ENCODE measurements at places on chromosomes 5 and 9. TPM values are rescaled to one million over a fixed set of nuclear protein-coding genes. Genes with fewer than 3 reads are reported as not detected.

CD72 gene
- total RNA-seq: 2.6 TPM

DNA sequence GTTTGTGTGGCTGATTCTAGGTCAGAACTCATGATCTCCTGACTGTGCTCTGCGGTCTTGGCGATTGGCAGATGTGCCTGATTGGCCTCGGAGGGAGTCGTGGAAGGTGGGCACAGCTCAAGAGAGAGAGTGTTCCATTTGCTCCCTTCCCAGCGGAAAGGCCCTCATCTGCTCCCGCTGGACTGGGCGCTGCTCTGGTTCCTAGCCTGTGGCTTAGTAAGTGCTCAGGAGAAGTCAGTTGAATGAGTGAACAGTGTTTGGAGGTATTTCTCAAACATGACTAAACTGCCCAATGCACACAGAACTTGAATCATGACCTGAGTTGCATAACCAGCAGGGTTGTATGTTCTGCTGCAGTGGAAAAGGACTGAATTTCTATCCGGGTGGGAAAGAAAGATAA lies 120.2 kb upstream of the PITX1 start:
- no peak for DNase-seq

- no peak for DNase-seq
These were observed 147.0 kb downstream of the PSAT1 start for GRCh38 chr9:78443946-78444345.

- no peak for DNase-seq
These were observed 37.0 kb upstream of the CDC42SE2 start for GRCh38 chr5:131226899-131227298.

DNA sequence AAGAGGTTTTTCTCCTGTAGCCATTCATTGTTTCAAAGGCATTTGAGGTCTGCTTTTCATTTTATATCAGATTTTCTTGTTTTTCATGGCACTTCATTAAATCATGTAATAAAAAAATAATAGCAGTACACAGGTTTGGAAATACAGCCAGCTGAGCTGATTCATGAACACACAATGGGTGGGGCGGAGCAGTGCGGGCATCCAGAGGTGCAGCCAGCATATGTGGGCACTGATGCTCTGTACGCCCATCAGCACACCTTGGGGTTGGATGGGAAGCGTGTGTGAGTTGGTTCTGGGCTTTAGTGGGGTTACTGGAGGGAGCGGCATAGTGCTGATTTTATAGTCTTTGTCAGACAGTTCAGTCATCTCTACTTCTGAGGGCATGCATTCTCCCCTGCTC lies 54.2 kb upstream of the IRX4 start:
- no peak for DNase-seq

DNA sequence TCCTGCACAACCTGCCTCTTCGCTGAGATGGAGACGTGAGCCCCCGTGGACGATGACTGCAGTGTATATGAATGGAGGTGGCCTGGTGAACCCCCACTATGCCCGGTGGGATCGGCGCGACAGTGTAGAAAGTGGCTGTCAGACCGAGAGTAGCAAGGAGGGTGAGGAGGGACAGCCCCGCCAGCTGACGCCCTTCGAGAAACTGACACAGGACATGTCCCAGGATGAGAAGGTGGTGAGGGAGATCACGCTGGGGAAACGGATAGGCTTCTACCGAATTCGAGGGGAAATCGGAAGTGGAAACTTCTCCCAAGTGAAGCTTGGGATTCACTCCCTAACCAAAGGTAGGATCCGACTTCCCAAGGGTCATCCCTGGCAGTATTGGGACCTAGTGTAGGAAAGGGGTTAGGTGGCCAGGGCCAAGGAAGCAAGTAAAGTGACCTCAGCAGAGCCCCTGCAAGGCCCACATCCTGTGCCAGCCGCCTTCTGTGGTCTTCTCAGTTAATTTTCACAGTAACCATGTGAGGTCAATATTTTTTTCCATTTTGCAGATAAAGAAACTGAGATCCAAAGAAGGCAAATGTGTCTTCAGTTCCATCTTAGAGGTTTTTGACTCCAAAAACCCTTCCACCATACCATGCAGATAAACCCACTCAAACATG lies 53.8 kb downstream of the NIM1K start:
- DNase-seq: no peak

- DNase-seq: no peak
These were observed 45.5 kb downstream of the SPOCK1 start for GRCh38 chr5:137453483-137454080.

- DNase-seq: no peak
These were observed 4.2 kb downstream of the CNOT6 start for GRCh38 chr5:180498378-180498777.

GRCh38 chr5:17748201-17748600 lies 113.9 kb downstream of the TAF11L14 start:
- DNase-seq: no peak

GRCh38 chr5:103866169-103866568 lies 303.6 kb upstream of the NUDT12 start:
- DNase-seq: no peak

- DNase-seq: no peak
These were observed 273.5 kb downstream of the TMEM38B start for GRCh38 chr9:105967797-105968196.

DNA sequence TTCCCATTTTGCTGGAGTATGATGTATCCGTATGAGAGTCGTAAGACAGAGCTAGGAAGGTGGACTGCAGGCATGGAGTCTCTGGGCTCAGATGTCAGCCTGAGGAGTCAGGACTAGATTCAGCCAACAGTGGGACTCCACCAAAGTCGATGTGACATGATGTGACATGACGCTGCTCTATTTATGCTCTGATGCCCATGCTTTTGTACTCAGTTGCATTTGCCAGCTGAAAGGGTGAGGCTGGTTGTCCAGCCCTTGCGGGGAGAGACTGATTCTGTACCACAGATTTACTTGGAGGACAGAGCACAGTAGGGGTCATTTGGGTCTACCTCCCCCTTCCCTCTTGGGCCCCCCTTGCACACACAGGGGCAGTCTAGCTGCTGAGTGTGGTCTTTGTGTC lies 88.5 kb upstream of the ATG10 start:
- no peak for DNase-seq

DNA sequence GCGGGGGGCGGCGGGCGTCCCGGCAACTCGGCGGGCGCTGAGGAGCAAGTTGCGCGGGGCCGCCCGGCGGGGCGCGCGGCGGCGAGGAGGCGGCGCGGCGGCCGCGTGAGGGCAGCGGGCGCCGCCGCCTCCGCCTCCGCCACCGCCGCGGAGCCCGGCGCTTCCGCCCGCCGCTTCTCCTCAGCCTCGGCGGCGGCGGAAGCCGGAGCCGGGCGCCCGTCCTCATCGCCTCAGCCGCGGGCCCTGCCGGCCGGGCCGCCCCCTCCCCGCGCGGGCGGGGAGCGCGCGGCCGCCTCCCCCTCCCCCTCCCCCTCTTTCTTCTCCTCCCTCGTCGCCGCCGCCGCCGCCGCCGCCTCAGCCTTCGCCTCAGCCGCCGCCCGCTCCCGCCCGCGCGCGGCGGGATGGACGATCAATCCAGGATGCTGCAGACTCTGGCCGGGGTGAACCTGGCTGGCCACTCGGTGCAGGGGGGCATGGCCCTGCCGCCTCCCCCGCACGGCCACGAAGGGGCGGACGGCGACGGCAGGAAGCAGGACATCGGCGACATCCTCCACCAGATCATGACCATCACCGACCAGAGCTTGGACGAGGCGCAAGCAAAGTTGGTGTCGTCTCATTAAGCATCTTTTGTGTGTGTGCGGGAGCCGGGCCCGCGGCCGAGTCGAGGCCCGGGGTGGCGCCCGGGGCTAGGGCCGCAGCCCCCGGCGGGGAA lies at the start of gene PBX3:
PBX3 (plus strand) TSS at position 321 of the 712 bp plus-strand sequence.
- DNase-seq: peak; percentile 68

DNA sequence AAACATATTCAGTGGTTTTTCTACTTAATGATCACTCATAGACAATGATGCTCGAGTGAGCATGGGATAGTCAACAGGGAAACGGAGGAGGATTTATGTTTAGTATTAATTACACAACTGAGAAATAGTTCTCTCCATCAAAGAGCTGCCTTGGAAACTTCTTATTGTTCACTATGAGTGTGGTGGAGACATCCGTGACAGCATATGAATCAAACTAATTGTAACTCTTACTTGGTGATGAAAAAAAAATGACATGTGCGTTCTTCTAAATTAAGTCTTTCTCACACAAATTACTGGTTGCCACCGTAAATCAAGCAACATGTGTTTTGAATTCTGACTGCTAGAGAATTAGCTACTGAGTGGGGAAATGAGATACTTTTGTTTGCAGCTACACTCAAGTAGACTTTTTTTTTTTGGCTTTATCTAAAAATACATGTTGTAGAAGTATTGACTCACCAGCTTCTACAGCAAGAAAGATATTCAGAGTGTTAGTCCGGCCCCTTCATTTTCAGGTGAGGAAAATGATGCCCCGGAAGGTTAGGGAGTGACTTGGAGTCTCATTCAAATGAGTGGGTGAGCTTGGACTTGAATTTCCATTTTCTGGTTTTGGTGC lies 179.4 kb downstream of the CFAP90 start:
- DNase-seq: no peak

DNA sequence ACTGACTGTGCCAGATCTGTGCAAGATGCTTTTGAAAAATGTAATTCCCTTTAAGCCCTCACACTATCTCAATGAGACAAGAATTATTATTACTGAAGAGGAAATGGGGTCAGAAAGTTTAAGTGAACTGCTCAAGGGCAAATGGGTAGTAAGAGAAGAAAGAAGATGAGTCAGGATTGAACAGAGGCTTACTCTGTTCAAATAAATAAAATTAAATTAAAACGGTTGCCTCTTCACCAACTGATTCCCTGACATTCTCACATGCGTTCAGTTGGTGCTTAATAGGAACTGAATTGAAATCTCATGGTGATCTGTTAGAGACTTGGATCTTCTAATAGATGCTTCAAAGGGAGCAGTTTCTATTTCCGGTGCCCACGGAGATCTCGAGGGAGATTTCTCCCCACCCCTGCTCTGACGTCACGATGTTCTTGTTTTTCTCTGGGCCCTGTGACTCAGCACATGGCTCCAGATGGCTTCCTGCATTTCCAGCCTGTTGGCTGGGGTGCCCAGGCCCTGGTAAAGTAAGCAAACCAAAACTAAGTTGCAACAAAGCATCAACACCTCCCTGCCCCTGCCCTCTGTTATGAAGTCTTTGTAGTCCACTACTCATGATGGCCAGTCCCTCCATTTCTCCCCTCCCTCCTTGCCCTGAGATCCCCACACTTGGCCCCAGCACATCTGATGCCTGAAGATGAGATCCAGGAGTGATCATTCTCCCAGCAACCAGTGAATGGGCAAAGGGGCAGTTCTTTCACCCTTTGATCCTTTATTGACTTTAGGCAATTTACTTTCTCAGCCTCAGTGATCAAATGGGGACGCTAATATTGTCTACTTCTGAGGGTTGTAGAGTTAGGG lies 106.1 kb upstream of the CPEB4 start:
- peak; percentile 69 for DNase-seq

GRCh38 chr5:73273379-73274050 lies 100.5 kb downstream of the TMEM174 start:
- DNase-seq: no peak

DNA sequence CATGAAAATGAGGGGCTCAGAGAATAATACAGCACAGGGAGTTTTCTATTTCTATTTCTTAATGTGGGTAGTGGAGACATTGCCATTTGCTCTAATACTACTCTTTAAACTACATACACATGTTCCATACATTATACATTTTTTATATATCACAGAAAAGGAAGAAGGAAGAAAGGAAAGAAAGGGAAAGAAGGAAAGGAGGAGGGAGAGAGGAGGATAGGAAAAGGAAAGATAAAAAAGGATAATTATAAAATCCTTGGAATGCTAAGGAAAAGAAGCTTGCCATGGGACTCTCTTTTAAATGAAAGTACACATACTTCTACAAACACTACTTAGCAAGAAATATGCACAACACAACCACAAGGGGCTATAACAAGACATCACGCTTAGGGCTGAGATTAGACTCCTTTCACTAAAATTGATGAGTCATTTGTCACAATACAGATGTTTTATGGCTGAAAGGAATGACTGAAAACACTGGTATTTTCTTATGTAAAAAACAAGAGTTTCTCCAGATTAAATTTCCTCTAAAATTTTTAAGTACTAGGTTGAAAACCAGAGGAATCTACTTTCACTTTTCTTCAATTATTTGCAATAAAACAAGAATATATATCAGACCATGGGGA lies 219.8 kb downstream of the ARL15 start:
- no peak for DNase-seq

GRCh38 chr5:172933238-172933637 lies 26.0 kb upstream of the RPL26L1 start:
- DNase-seq: no peak
